ENCODE measurements at places on chromosomes 1 and 21. TPM values are rescaled to one million over a fixed set of nuclear protein-coding genes. Genes with fewer than 3 reads are reported as not detected.
A peak's percentile ranks its signal among the peaks of the same experiment; 100 is the strongest.

- peak overlapping the region; percentile 64 for H3K27ac ChIP-seq
- peaks cover 59% of the 10 kb centered on the region for H3K4me1 ChIP-seq
- H3K36me3 ChIP-seq: peaks cover 17% of the 10 kb centered on the region
- no peaks in the 10 kb centered on the region for H3K27me3 ChIP-seq
- H3K4me3 ChIP-seq: no peak overlapping the region
- no peak for DNase-seq
Observed at GRCh38 chr1:56496821-56497772, 82.3 kb downstream of the PLPP3 start.

TMEM82 gene
- total RNA-seq: not detected

GRCh38 chr1:6962996-6963911, 178.0 kb downstream of the CAMTA1 start:
- no peaks in the 10 kb centered on the region for H3K36me3 ChIP-seq
- no peak overlapping the region for H3K27ac ChIP-seq
- no peak overlapping the region for H3K4me3 ChIP-seq
- peak; percentile 13 for DNase-seq

GPR161 gene
- total RNA-seq: 1.4 TPM

All from thyroid gland (tissue), 4 donors.